Suppressor macrophage treated with lipopolysaccharide for 4 hours (primary cell): ENCODE measurements at places on chromosomes 3 and 15.

GRCh38 chr3:45171283-45171682 lies 25.1 kb upstream of the CDCP1 start:
- DNase-seq = no peak

GRCh38 chr3:172138792-172139507 lies 99.6 kb downstream of the FNDC3B start:
- DNase-seq = peak; percentile 94

DNA sequence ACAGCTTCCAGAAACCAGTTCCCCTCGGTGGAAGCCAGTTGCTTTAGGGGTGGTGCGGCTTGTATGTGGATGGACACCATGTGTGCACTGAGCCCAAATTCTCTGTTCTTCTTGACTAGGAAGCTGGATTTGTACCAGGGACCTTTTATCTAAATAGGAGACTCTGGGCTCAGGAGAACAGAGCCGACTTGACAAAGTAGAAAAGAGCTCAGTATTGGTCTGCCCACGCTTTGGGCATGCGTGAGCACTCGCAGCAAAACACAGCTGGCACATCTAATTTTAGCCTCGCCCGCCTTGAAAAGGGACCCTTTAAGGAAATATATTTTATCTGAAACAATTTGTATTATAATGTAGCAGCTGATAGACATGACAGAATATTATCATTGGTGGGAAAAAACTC lies 1.1 kb upstream of the RBMS3 start:
- no peak for DNase-seq

- no peak for DNase-seq
These were observed 200.1 kb downstream of the KCNMB2 start for GRCh38 chr3:178736300-178736699.

DNA sequence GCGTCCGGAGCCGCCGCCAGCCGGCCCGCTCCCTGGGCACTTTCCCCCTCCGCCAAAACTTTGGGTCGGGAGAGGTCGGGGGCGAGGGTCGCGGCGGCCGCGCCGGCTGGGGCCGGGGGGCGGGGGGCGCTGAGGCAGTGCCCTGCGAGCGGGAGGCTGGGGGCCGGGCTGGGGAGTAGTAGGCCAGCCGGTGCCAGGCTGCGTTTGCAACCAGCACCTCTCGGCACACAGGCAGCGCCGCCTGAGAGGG lies 452 bp downstream of the BBX start:
- no peak for DNase-seq

GRCh38 chr3:177694316-177694715 lies 497.0 kb upstream of the TBL1XR1 start:
- no peak for DNase-seq

DNA sequence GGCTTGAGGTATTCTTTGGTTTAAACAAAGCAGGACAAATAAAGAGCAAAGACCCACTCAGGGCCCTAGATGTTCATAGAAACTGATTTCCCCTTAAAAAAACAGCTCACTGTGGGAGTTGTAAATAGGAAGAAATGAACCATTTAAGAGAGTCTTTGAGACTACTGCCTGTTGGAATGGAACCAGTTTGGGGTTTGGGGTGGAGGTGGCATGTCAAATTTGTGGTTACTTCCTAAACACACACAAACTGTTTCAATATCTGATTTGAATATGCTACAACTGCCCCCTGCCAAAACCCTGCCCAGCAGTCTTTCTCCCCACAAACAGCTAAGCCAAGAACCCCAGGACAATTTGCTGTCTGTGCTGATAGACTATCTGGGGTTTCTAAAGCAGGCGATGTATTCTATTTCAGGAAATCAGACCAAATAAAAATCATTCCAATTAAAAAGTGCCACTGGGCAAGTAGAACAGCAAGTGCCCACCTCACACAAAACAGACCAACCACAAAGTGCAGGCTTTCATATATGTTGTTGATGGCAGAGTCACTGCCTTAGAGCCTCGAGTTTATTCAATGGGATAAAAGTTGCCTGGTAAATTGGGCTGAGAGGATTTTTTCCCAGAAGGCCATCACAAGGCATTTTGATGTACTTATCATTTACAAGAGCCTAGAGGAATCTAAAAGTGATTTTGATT lies 293.9 kb upstream of the PROK2 start:
- no peak for DNase-seq

GRCh38 chr3:45232521-45232920 lies 6.4 kb upstream of the TMEM158 start:
- no peak for DNase-seq

- DNase-seq = no peak
These were observed 191.3 kb downstream of the ADAMTSL3 start for GRCh38 chr15:83845230-83845629.

DNA sequence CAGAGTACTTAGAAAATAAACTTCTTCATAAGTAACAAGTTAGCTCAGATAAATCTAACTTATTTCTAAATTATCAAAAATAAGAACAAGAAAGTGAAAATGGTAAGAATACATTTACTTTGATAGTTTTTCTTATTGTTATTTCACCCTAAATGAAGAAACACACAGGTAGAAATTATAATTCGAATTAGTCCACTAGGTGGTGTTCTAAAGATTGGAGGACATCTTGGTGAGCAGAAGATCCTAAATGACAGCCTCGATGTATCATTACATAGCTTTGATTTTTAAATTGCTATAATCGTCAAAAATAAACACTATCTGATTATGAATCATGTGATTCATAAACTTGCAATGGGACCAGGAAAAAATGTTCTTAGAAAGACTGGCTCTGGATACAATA lies 280.8 kb upstream of the UBE2E2 start:
- DNase-seq = peak; percentile 18

DNA sequence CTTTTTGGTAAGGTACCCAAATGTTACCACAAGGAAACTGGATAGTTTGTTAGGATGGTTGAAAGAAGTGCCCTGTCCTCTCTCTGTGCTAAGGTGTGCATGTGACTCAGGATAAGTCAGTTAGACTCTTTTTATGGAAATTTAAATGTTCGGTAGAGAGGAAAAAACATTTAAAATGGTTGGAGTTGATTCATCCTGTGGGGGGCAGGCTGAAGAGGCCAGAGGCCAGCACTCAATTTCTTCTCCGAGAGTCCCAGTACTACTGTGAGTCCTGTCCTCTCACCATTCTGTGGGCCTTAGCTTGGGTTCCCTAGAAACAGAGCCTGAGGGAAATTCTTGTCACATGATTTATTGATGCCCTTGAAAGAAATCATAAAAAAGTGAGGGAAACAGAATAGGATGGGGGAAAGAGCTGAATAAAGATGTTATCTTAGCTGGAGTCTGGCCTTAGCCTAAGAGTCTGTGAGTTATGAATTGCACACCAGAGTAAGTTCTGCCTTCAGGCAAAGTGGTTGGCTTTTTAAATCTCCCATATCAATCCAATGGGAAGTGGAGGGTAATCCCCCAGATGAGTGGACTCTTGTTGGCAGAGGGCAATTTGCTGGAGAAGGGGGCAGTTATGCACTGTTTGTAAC lies 106.5 kb upstream of the GALNT15 start:
- no peak for DNase-seq

DNA sequence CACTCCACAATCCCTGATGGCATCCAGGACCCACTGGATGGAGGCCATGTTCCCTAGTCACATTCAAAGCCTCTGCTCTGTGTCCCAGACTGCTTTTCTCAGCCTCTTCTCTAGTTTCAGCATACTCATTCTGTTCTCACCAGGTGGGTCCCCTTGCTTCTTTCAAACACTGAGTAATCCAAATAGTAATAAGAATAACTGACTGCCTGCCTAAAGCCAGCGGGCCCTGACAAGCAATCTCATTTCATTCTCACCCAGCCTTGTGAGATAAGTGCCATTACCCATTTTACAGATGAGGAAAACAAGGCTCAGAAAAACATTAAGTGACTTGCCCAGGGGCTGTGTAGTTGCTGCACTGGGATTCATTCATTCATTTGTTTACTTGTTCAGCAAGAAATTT lies 25.4 kb downstream of the MAPKAPK3 start:
- no peak for DNase-seq

DNA sequence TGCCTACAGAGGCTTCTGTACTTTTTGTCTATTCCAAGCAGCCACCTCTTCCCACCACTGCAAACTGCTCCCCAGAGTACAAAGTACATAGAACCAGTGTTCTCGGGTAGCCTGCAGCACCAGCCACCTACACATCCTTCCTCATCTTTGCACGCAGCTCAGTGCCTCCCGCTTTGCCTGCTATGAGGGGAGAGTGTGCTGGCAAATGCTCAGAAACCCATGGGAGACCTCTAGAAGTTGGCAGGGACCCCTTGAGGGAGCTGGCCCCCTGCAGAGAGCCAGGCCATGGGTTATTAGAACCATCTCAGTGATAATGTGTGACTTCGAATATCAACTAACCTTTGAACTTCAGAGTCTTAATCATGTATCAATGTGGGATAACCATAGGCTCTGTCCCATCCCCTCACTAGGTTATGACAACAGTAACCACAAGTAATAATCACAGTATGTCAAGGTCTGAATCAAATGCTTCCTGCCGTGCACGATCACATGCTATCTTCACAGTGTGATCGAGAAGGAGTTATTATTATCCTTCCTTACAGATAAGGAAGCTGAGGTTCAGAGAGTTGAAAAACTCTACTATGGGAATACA lies 22.8 kb upstream of the SMAD3 start:
- DNase-seq = no peak

- peak; percentile 47 for DNase-seq
These were observed 849 bp upstream of the HDAC11 start for GRCh38 chr3:13479332-13479581.

- no peak for DNase-seq
These were observed 131.8 kb downstream of the TPRG1 start for GRCh38 chr3:189303584-189303983.

DNA sequence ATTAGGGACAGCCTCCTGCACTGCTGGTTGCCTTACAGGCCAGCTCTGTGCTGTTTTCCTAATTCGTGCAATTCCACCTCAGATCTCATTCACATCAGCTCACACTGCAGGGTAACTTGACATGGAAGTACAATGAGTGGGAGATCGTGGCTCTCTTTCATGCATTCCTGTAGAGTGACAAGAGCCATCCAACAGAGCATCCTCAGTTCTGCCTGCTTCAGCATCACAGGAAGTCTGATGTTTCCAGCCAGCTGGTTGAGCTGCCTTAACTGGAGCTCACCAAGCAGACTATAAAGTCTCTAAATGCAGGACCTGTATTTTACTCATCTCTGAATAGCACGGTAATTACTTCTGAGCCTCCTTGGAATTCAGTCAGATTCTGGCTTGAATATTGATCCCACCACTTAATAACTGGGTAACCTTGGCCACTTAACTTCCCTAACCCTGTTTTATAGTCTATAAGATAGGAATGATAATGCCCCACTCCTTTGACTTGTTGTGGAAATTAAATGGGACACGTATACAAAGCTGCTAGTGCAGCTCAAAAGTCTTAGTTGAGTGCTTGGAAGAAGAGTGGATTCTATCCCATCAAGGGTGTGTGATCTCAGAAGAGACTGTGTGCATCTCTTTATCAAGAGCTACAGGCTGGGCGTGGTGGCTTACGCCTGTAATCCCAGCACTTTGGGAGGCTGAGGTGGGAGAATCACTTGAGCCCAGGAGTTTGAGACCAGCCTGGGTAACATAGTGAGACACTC lies 1.4 kb upstream of the DIS3L start:
- no peak for DNase-seq

- no peak for DNase-seq
These were observed 72.1 kb downstream of the ADAM10 start for GRCh38 chr15:58677426-58677825.

- DNase-seq = no peak
These were observed 84.6 kb downstream of the ZBTB20 start for GRCh38 chr3:115062412-115062956.

DNA sequence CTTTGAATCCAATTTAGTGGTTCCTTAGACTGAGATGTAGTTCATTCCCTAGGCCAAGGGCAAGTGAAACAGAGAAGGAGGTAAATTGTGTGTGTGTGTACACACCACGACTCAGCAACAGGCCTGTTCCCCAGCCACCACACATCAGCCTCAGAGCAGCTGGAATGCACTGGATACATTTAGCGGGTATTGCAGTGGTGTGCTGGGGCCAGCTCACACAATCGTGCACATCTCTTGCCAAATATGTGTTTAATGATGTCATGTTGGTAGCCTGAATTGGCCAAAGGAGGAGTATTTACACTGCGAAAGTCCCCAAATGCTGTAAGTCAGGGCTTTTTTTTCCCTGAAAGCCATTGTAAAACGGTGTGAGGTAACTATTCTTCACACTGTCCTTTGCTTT lies 82.3 kb downstream of the RBPMS2 start:
- DNase-seq = peak; percentile 94

DNA sequence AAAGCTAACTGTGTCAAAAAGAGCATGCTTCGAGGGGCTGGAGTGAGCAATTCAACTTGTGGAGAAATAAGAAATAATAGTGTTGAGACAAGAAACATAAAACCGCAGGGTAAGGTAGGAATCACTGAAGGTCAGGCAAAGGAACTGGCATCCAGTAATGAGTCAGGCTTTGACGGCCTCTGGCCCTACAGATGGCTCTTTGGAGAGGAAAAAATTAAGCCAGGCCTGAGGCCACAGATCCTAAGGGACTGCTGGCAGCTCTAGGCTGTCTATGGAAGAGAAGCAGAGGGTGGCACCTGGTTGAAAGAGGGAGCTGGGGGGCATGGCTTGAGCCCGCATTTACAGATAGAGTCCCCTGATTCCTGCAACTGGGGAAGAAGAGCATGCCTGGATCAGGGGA lies 28.6 kb upstream of the ZSCAN2 start:
- DNase-seq = no peak

GRCh38 chr3:120903221-120903620 lies 4.8 kb upstream of the STXBP5L start:
- no peak for DNase-seq

- peak; percentile 70 for DNase-seq
These were observed 95.3 kb downstream of the SLC49A4 start for GRCh38 chr3:122890077-122890719.

GRCh38 chr3:152538518-152538917 lies 269.8 kb downstream of the MBNL1 start:
- DNase-seq = no peak

- no peak for DNase-seq
These were observed 64.8 kb downstream of the TRIM71 start for GRCh38 chr3:32882603-32883025.

DNA sequence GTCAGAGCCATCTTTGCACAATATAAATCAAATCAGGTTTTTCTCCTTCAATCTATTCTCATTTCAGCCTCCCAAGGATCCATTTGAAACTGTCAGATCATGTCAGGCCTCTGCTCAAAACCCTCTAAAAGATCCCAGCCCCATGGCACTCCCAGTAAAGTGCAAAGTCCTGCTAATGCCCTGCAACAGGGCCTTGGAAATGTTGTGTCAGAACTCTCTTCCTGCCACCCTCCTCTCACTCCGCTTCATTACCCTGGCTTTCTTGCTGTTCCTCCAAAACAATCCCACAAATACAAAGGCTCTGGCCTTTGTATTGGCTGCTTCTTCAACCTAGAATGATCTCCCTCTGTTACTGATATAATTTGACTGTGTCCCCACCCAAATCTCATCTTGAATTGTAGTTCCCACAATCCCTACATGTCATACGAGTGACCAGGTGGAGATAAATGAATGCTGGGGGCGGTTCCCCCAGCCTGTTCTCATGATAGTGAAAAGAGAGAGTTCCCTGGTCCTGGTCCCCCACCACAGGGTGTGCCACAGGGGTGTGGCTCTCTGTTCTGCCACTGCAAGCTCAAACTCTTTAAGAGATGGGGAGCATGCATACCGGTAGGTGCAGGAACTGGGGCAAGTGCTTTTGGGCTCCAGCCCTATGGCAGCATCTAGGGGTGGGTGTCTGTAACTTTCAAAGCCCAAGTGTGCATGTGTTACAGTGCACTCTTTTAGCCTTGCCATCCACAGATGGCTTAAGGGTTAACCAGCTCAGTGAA lies 22.9 kb upstream of the TRA2B start:
- DNase-seq = peak; percentile 26

GRCh38 chr3:172635588-172635987 lies 75.3 kb downstream of the NCEH1 start:
- peak; percentile 40 for DNase-seq
